ENCODE measurements at places on chromosomes 6 and 20. TPM values are rescaled to one million over a fixed set of nuclear protein-coding genes. Genes with fewer than 3 reads are reported as not detected.

PDYN gene
- total RNA-seq: not detected

LTA gene
- total RNA-seq: not detected

TMEM14B gene
- 150 TPM for total RNA-seq

DHX16 gene
- total RNA-seq: 34.2 TPM

XKR7 gene
- total RNA-seq: not detected

OLIG3 gene
- not detected for total RNA-seq

TMEM200A gene
- 7.3 TPM for total RNA-seq

DACT2 gene
- total RNA-seq: not detected

GPR63 gene
- total RNA-seq: 1.2 TPM

OR2J3 gene
- not detected for total RNA-seq

LIN28B gene
- not detected for total RNA-seq

NKX2-2 gene
- total RNA-seq: not detected

HLA-E gene
- total RNA-seq: 231 TPM

SNAP25 gene
- 4.3 TPM for total RNA-seq

SIRPD gene
- total RNA-seq: not detected

GHRH gene
- not detected for total RNA-seq

PREX1 gene
- 20.0 TPM for total RNA-seq

OR2B6 gene
- not detected for total RNA-seq

CDSN gene
- not detected for total RNA-seq

RBL1 gene
- 7.4 TPM for total RNA-seq

CD83 gene
- total RNA-seq: 3.7 TPM

PCK1 gene
- not detected for total RNA-seq

VSTM2L gene
- total RNA-seq: 12.9 TPM

BTN1A1 gene
- total RNA-seq: not detected

SLC22A16 gene
- total RNA-seq: 1.1 TPM

IL17F gene
- total RNA-seq: not detected

FUT9 gene
- not detected for total RNA-seq

LRFN2 gene
- total RNA-seq: not detected

PBOV1 gene
- not detected for total RNA-seq

FAXC gene
- 8.6 TPM for total RNA-seq

PRELID3B gene
- total RNA-seq: 35.7 TPM

PRSS16 gene
- total RNA-seq: 2.8 TPM

THEMIS gene
- total RNA-seq: not detected

DEFB128 gene
- total RNA-seq: not detected

MRAP2 gene
- total RNA-seq: not detected

DOK5 gene
- 0.29 TPM for total RNA-seq

ZNF334 gene
- 0.58 TPM for total RNA-seq

MARCKS gene
- total RNA-seq: 57.1 TPM

CALHM5 gene
- 0.58 TPM for total RNA-seq

MEI4 gene
- not detected for total RNA-seq

SMOC2 gene
- not detected for total RNA-seq

RAB23 gene
- total RNA-seq: 40.6 TPM

KPNA5 gene
- total RNA-seq: 4.1 TPM

IRF4 gene
- total RNA-seq: not detected

RPL10A gene
- 1,815 TPM for total RNA-seq

EPPIN gene
- not detected for total RNA-seq

ATP6V1G2 gene
- total RNA-seq: 0.18 TPM

KIZ gene
- 42.7 TPM for total RNA-seq

CST2 gene
- total RNA-seq: not detected

MDFI gene
- not detected for total RNA-seq

TRIM31 gene
- not detected for total RNA-seq

RNASET2 gene
- 41.1 TPM for total RNA-seq

EPHA7 gene
- total RNA-seq: under 0.01 TPM

GSTA4 gene
- total RNA-seq: 54.1 TPM

RSPO3 gene
- not detected for total RNA-seq

GNRH2 gene
- total RNA-seq: 0.35 TPM

ELOVL2 gene
- not detected for total RNA-seq

Measured in myometrial cell (primary cell).